ENCODE measurements at places on chromosomes 4 and X.

GRCh38 chr4:122798101-122798500, 28.5 kb upstream of the FGF2 start:
- peak; percentile 91 for DNase-seq

GRCh38 chr4:117768610-117769009, 265.7 kb upstream of the NDST3 start:
- DNase-seq = no peak

DNA sequence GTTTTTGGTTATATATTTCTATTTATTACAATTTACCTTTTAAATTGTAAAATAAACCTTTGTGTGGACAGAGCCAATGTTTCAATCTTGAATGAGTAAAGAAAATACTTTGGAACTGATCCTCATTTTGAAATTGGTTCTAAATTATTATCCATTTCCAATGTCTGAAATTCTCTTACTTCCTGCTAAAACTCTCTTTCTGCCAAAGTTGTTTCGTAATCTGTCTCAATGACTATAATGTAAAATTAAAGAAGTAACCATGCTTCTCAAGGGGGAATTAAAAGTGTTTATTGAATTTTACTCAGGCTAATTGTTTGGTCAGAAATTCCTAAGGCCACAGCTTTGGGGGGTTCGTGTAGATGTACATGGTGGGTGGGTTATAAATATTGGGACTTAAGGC, 34.8 kb downstream of the YIPF6 start:
- no peak for DNase-seq

GRCh38 chrX:28022371-28022770, 41.1 kb upstream of the DCAF8L1 start:
- DNase-seq = no peak

DNA sequence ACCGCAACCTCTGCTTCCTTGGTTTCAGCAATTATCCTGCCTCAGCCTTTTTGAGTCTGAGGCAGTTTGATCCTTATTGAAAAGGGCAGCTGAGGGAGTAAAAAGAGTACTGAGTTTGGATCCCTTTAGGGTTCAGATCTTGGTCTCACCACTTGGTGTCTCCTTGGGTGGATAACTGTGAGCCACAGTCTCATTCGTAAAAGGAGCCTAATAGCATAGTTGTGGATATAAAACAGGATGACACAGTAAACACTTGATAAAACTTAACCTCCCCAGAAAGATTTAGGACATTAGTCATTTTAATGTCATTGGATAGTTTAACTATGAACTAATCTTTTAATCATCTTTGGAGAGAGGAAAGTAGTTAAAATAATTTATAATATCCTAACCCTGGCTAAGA, 173.0 kb downstream of the ANK2 start:
- peak; percentile 56 for DNase-seq

DNA sequence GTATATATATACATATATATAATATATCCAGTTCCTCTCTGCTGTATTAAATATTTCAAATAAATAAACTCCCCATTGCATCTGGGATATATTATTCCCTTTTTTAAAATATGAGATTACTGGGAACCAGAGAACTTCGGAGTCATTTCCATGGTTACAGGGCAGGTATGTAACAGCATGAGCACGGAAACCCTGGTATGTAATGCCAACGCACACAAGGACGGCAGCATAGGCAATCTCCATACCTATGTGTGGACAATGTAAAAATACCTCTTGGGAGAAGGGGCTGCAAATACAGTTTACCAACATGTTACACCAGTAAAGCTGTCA, 62.8 kb downstream of the NUDT10 start:
- no peak for DNase-seq

- DNase-seq = no peak
These were observed 1627.5 kb upstream of the TENM3 start for GRCh38 chr4:180615746-180616145.

DNA sequence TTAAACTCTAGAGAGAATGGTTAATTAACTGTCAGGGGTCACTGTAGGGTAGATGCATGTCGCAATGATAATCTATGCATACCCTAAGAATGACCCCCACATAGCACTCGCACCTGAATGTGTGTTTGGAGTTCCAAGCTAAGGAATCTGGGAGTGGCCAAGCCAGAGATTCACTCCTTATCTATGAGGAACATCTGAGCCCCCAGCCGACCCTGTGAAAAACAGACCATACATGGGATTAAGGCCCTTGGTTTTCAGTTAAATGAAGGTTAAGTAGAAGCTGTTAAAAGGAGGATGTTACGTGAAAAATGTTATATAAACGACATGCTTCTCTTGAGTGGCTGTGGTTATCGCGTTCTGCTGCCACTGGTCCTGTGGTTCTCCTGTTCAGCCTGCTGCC, 147.2 kb downstream of the RELL1 start:
- no peak for DNase-seq

DNA sequence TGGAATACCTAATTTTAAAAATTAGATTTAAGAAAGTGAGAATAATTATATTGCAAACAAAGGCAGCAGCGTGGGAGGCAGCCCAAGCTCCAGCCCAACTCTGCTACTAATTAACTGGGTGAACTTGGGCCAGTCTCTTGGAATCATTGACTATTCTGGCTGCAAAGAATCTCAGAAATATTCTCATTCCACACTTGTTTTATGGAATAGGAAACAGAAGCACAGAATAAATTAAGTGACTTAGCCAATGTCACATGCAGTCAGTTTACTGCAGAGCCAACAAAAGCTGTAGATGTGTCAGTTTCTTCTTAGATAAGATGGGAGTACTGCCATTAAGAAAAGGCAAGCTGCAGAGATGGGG, 132.6 kb upstream of the FAM9B start:
- no peak for DNase-seq

DNA sequence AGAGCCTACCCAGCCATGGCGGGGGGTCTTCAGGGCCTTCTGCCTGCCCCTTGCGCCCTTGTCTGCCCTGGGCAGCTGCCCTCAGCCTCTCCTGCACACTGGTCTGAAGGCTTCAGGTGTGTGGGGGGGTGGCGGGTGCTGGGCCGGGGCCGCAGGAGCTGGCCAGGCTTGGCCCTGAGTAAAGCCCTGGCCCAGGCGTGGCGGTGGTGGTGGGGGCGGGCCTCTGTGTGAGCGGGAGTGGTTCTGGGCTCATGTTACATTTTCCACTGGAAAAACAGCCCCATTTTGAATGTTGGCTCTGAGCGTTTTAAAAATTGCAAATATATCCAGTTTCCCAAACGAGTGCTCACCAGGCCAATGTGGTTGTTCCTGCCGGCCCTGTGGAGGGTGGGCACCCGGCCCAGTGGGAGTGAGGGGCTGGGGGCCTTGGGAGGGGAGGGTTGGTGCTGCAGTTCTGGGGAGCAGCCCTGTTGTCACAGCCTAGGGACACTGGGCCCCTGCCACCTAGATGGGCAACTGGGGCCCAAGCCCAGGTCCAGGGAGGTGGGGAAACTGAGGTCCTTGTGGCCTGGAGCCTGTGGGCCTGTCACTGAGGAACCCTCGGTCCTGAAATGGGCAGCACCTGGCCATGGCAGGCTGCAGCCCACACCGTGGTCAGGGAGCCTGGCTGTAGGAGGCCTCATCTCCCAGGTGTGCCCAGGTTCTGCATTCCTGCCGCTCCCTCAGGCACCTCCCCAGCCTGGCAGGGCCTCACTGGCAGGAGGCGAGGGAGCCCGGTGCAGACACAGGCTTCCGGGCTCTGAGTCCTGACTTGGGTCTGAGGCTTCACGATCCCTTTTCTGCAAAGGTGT, 28.3 kb downstream of the FGFRL1 start:
- peak; percentile 62 for DNase-seq

DNA sequence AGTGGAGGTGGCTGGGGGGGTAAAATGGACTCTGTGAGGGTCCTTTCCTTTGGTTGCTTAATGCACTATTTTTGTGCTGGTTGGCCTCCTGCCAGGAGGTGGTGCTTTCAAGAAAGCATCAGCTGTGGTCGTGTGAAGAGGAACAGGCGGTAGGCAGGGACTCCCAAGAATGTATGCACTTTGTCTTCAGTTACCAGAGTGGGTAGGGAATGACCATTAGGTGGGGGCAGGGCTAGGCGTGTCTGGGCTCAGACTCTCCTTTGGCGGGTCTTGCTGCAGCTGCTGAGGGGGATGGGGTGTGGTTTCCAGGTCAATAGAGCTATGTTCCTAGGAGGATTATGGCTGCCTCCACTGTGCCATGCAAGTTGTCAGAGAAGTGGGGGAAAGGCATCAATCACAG, 509.0 kb downstream of the PCDH19 start:
- no peak for DNase-seq
